ENCODE measurements at places on chromosomes 11 and 22.

DNA sequence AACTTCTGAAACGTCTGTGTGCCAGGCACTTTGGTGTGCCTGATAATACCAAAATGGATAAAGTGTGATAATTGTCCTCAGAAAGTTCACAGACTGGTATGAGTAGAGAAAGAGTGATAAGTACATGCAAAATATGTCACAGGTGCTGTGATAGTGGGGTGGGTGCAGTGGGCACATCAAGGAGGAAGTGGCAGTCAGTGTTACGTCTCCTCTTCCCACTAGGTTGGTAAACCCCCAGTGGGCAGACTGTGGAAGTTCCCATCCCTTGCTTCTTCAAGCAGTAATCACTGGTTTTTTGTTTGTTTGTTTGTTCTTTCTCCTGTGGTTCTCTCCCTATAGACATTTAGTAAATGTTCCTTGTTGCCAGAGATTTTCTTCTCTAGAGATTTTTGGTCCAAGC is 5.4 kb downstream of the RNF121 start:
- DNase-seq: no peak

- DNase-seq: no peak
Observed at GRCh38 chr11:78291503-78292108, 102.9 kb downstream of the USP35 start.

DNA sequence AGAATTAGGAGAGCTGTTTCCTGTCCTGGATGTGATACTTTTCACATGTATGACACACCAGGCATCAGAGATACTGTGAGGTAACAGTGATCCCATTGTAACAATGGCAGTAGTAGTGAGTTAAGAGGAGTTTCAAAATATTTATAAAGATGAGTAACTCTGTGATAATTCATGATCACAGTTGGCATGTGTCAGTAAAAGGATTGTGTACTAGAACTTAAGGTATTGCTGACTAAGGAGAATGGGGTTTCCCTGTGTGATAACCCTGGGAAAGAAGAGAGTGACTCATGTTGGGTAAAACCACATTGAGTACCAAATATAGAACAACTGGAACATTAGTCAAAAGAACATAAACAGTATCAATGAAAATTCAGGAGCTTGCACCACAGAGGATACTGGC is 22.9 kb upstream of the SLC5A1 start:
- peak; percentile 73 for DNase-seq

DNA sequence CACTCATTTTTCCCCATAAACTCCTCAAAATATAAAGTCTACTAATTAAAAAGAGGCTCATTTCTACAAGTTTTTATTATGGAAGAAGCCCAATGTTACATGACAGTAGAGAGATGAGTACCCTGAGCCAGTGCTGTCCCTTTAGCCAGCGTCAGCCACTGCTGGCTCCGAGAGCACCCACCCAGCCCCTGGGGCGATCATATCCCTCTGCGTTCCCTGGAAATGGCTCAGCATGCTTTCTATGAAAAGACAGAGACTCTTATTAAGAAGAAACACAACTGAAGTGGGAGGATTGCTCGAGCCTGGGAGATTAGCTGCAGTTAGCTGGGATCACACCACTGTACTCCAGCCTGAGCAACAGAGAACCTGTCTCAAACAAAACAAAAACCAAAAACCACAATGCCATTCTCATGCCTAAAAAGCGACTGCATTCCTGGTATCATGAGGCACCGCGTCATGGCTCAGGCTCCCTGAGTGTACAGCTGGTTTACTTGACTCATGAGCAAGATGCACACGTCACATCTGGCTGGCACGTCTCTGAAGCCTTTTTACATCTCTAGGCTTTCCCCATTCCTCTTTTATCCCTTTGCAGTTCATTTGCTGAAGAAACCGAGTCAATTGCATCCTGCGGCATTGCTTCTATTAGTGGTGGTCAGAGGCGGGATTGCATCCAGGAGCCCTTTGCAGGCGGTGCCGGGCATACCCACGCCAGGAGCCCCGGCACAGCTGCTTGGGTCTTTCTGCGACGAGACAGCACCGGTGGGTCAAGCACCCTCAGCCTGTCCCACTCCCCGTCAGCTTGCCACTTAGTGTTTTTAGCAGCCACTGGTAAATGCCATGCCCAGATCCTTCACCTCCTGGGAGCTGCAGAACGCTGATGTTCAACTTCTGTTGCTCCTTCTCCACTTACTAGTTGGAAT is 119.9 kb downstream of the CTTN start:
- DNase-seq: no peak

DNA sequence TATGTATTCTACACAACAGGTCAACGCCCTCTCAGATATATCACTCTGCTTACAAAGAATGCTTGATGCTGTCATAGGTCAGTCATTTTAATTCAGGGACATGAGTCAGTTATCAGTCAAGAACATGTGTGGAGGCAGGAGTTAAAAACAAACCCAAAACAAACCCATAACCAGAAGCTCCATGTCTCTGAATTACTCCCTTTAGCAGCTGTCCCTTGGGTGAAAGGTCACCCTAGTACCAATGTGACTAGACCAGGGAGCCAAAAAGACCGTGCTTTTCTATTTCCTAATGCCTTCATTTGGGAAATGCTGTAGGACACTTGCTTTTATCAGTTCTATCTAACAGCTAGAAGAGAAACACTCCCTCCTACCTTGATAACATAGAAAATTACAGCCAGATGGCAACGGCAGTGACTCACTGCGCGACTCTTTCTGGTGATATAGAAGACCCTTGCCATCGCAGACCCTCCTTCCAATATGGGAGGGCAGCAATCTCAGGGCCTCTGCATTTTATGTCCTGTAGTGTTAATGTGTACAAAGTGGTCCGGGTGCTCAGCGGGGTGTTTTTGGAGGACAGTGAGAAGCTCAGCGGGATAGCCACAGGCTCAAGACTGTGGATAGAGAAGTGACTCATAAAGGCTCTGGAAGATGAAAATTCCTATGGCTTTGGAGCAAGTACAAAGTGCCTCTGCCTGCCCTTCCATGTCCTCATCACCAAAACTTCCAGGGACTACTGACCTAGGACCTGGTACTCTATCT is 24.8 kb downstream of the APOL5 start:
- peak; percentile 43 for DNase-seq

DNA sequence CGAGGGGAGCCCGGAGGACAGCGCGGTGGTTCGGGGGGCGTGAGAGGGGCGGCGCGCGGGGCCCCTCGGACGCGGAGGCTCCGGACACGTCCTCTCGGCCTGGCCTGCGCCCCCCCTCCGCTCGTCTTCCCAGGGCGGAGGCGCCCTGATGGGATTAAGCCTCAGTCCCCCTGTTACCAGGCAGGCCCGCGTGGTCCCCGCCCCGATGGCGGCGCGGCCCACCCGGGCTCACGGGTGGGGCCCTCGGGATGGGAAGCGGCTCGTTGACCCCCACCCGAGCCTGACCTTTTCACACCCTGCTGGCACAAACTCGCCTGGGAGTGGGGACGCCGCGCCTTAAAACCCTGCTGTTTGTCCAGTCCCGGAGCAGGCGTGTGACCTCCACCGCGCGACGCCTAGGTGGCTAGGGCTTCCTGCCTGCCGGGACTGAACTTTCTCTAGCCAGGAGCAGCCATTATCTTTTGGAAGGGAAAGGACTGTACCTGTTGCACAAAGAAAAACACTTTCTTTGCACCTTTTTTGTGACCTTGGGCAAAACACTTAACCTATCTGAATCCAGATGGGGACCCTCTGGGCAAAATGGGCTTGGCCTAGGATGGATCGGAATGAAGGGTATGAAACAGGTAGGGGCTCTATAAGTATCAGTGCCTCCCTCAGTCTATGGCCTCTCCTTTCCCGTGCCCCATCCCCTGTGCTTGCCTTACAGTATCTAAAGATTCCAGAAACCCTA is 1.0 kb downstream of the KIAA1671 start:
- no peak for DNase-seq

GRCh38 chr22:30801695-30802094 is 107.0 kb downstream of the OSBP2 start:
- DNase-seq: no peak

DNA sequence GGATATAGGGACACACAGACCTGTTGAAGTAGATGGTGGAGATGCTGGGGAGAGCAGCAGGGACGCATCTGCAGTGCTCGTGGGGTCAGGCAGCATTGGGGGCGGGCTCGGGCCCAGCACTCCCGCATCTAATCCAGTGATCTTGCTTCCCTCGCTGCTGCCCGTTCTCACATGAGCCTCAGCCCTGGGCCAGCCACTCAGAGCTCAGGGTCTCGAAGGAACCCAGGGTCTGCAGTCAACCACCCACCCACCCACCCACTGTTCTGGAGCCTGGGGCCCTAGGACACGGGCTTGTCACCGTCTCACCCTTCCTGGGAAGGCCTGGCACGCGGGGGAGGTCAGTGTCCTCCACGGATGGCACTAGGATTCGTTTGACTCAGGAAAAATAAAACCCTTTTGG is 406.0 kb downstream of the TBC1D22A start:
- no peak for DNase-seq

DNA sequence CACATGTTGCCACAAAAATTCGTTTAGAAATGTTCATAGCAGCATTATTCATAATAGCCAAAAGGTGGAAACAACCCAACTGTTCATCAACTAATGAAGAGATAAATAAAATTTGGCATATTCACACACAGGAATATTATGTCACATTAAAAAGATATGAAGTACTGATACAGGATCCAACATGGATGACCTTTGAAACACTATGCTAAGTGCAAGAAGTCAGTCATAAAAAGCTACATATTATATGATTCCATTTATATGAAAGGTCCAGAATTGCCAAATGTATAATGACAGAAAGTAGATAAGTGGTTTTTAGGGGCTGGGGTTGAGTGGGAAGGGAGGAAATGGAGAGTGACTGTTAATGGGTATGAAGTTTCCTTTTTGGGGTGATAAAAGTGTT is 9.0 kb downstream of the PRR5L start:
- no peak for DNase-seq

Measured in skeletal muscle cell (primary cell).